ENCODE measurements at places on chromosomes 13 and 19.

DNA sequence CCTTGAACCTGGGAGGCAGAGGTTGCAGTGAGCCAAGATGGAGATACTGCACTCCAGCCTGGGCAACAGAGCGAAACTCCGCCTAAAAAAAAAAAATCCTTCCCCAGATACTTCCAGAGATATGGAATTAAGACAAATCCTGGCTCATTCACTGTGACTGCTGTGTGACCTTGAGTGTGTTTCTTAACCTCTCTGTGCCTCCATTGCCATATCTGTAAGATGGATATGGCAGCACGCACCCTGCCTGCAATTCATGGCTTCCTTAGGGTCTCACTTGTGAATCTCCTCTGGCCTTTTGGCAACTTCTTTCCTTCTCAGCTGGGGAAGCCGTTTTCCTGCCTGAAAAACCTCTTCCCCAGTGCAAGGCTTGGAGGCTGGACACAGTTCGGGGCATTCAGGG lies 33.8 kb upstream of the ONECUT3 start:
- DNase-seq: no peak

DNA sequence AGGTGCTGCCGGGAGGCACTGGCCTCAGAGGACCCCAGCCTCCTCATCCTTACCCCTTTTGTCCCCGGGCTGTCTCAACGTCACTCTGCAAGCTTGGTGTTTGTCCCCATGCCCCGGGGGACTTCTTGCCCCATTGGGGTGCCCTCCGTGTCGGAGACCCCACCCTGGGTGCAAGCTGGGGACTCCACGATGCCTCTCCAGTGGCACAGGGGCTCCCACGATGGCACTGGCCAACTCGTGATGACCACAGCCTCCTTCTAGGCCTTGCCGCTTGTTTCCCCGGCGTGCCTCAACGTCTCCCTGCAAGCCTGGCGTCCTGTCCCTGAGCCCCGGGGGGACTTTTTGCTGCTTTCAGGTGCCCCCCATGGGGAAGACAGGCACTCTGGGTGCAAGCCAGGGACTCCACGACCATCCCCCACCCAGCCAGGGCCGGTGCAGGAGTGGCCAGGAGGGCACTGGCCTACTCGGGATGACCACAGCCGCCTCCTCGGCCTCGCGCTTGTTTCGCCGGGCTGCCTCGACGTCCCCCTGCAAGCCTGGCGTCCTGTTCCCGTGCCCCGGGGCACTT lies 237.0 kb downstream of the TUBA3C start:
- no peak for DNase-seq

- DNase-seq: peak; percentile 24
These were observed 144.1 kb downstream of the DPF1 start for GRCh38 chr19:38079926-38080380.

DNA sequence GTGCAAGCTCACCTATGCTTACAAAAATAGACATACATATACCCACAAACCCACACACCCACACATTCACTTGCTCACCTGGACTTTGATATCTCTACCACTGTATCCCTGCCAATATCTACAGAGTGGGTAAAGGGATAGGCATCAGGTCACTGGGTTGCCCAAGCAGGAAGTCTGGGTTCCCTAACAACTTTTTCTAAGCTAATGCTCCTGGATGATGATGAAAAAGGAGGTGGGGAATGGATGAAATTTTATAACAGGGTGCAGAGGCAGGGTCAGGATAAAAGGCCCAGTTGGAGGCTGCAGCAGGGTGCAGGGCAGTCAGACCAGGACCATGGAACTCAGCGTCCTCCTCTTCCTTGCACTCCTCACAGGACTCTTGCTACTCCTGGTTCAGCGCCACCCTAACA lies at the start of gene CYP2B6:
TSS of gene CYP2B6 (plus strand) at position 311 of the 410 bp plus-strand sequence. CDS start at position 335, 24 bp downstream.
- DNase-seq: no peak

DNA sequence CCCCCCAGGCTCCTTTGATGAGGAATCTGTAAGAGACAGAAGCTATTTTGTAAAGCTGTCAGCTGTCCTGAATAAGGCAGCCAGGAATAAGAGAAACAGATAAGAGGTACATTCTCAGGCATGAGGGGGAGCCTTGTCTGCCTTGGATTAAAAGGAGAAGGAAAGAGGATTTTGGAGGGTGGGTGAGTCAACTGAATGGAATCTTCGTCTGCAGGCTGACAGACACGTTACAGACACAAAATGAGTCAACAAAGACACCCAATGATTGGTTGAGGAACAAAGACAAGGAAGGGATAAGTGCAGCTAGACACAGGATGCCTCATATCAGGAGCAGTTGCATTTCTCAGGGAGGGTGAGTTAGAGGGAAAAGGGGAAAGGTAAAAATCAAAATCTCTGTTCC lies 162.5 kb downstream of the OLFM4 start:
- no peak for DNase-seq

GRCh38 chr19:46626446-46626845 lies 1.6 kb upstream of the PTGIR start:
- no peak for DNase-seq

- DNase-seq: no peak
These were observed 13.9 kb upstream of the KATNAL1 start for GRCh38 chr13:30321256-30321655.

DNA sequence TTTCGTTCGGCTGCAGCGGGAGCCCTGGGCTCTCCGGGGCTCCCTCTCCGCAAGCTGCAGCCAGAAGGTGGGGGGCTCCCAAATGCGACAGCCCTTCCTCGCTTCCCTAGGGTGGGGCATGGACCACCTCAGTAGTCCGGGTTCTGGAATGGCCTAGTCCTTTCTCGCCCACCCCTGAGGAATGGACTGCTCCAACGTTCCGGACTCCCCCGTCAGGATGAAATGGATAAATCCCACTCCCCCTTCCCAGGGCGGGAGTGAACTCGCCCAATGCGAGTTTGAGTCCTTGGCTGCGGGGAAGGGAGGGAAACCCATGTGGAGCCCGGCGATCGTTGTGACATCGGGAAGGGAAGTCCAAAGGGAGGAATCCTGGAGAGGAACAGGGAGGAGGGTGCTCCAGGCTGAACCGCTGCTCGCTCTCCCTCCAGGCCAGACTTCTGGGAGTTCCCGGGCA lies 5.5 kb downstream of the HRC start:
- no peak for DNase-seq

GRCh38 chr19:42571116-42571515 lies 23.6 kb downstream of the CEACAM8 start:
- DNase-seq: no peak

- no peak for DNase-seq
These were observed 81.2 kb downstream of the TRPC4 start for GRCh38 chr13:37788346-37788745.

DNA sequence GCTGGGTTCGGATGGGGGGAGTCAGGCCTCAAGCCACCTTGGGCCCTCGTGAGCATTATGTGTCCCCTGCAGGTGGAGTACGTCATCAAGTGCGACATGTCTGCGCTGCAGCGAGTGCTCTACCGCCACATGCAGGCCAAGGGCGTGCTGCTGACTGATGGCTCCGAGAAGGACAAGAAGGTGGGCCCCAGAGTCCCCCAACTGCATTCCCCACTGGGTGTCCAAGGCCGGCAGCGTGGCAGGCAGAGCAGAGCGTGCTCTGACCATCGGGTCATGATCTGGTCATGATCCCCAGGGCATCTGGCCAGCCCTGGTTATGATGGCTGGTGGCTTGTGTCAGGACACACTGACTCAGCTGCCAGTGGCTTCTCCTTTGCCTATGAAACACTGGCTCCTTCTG lies 63.4 kb downstream of the SMARCA4 start:
- DNase-seq: no peak

GRCh38 chr13:58611117-58611516 lies 979.6 kb downstream of the PCDH17 start:
- DNase-seq: no peak

DNA sequence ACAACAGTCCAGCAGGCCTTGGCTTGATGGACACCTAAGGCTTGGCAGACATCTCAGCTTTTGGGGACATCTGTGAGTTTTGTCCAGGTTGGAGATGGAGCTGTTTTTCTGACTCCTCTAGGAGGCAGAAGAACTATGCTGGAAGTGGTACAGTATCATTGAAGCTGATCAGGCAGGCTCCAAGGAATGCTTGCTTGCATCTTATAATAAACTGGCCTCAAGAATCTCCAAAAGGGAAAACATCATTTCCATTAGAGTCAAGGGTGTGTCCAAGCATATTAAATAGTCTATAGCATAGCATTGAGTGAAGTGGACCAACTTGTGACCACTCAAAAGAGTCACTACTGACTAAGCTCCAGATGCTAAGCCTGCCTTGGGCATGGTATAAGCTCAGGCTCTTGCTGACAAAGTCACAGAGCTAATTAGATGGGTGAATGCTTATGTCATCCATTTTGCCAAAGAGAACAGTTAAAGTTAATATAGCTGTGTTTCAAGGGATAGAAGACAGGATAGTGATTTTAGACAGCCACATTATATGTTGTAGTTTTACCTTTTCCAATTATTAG lies 216.0 kb downstream of the DNAJC15 start:
- no peak for DNase-seq

DNA sequence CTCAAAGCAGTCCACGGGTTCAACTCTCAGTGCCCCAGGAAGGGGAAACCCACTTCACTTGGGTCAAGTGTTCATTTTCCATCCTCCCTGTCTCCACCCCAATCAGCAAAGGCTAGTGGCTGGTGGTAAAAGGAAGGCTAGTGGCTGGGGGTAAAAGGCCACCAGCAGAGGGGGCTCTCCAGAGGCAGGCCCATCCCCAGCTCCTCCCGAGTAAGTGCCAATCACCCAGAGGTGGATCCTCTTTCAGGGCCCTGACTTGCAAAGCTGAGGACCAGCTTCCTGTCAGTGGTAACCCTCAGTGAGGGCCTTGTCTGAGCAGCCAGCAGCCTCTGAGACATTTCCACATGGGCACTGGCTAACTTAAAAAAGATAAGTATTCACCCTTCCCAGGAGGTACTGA lies 22.0 kb upstream of the TPT1 start:
- DNase-seq: no peak

GRCh38 chr19:28489126-28489660 lies 723.8 kb downstream of the UQCRFS1 start:
- no peak for DNase-seq

- no peak for DNase-seq
These were observed at the start of gene CCDC8 for GRCh38 chr19:46413262-46414031. Gene CCDC8 (minus strand): TSS chr19:46413564. CDS start chr19:46412810, 754 bp downstream.

DNA sequence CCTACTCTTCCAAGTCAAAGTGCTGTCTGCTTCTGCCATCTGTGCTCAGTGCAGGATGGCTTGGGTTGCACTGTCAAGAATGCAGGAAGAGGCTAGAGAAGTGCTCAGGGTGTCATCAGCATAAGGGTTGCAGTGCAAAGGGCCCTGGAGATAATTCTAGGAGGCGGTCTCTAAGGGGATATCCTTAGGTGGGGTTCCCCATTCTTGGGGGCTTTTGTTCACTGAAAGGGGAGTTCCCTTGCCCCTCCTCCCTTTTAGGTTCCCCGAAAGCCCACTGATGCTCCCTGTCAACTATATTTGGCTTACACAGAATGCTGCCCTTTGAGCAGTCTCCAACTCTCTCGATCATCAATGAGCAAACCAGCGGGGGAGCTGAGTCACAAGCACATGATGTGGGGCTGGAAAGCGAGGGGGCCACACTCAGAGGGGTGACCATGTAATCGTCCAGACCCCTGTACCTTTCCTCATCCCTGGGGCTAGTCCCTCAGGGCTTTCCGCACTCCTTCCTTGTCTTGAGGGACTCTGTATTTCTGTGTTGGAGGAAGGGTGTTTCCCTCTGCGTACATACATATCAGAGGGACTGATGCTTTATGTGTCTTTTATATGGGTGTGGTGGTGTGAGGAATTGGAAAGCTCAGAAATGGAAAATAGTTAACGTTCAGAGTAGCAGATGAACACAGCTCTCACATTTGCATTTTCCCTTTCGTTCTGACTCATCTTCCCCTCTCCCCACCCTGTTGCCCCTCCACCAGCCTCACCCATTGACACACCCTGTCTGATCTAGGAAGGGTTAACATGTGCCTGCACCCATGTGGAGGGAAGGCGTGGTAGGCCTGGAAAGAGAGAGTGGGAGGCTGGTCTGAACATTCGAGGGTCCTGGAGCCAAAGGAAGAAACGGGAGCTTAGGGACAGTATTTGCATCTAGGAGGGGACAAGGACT lies 6.7 kb downstream of the ZBTB32 start:
- no peak for DNase-seq

- DNase-seq: no peak
These were observed 60.5 kb downstream of the ZMYM2 start for GRCh38 chr13:20019043-20019442.

DNA sequence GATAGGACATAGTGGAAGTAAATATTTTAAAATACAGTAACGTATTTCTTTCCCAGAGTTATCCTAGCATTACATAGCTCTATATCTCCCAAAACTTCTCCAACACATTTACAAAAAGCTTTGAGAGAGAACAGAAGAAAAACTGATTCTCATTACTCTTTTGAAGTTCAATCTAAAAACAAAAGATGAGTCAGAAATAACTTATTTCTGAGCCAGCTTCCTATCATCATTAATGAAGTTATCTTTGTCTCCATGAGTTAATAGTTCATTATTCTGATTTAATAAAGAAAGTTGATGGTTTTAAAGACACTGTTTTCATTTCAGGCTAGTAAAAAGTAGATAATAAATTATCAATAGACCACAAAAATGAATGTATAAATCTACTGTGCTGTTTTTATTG lies 446.7 kb upstream of the SPRY2 start:
- DNase-seq: no peak

DNA sequence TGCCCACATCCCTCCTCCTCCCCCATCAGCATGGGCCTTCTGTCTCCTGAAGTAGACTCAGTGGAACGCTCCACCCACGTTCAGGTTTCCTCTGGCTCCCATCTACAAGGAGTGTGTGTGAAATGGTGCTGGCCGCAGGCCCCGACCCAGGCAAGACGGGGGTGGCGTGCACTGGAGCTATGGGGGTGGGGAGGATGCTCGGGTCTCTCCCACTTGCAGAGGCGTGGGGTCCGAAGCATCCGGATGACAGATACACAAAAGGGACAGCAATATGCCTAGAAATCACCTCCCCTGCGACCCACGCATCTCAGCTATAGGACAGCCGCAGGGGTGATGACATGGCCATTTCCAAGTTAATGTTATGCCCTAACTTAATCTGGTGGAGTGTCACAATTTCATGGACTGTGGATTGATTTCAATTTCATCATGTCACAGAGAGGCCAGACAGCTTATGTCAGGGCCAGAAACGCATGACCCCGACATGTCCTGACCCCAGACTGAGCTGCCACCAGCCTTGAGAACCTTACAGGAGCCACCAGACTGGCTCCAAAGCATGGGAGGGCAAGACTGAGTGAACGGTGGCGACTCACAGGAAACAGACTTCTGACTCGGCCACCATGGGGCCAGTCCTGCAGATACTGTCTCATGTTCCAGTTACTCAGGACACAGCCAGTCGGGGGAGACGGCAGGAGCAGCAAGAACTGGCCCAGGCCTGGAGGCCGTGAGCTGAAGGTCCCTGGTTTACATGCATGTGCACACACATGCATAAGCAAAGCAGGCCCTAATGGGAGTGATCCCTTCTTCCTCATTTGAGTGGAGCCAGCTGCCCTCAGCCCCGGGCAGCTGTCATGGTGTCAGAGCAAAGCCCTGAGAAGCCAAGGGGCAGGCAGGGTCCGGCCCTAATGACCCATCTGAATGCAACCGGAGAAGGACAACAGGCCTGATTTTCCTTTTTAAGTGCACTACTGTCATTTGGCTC lies 82.2 kb downstream of the SLC7A1 start:
- no peak for DNase-seq
